ENCODE measurements at places on chromosomes 2 and 18. TPM values are rescaled to one million over a fixed set of nuclear protein-coding genes. Genes with fewer than 3 reads are reported as not detected.

The SIX2 gene
- not detected for total RNA-seq

DNA sequence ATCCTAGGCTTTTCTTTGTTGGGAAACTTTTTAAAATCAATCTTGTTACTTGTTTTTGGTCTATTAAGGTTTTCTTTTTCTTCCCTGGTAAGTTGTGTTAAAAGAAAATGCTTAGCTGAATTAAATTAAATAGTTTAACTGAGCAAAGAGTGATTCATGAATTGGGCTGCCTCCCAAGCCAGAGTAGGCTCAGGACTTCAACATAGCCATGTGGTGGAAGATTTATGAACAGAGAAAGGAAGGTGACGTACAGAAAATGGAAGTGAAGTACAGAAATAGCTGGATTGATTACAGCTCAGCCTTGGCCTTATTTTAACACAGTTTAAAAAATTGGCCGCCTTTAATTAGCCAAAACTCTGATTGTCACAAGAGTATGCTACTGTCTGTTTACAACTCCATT lies 27.9 kb upstream of the GALNT5 start:
- no peak for DNase-seq

The DBI gene
- 77.0 TPM for total RNA-seq

DNA sequence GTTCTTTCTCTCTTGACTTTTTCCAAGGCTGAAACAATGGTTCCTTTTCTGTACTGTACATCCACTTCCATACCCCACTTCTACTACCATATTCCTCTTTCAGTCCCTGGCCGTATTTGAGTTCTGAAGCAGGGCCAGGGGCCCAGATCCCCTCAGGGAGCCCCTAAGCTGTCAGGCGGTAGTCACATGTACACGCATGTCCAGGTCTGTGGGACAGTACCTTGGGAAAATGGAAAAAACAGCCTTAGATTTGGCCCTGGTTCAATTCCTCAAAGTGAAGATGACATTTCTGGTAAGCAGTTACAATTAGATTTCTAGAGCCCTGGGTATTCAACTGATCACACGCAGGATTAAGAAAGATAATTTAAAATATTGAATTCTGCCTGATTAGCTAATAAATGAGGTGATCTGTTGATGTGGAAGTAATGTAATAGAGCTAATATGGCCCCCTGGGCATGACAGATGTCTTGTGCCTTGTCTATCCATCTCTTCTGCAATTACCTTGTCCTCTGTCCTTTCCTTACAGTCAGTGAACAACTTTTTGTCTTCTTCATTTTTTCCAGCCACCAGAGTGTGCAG lies 44.4 kb downstream of the MRPL33 start:
- no peak for DNase-seq
